Cardiac fibroblast (primary cell): ENCODE measurements at places on chromosomes 13 and 19.
A peak's percentile ranks its signal among the peaks of the same experiment; 100 is the strongest.

- no peak for DNase-seq
Observed at GRCh38 chr13:94028234-94028633, 451.2 kb downstream of the DCT start.

DNA sequence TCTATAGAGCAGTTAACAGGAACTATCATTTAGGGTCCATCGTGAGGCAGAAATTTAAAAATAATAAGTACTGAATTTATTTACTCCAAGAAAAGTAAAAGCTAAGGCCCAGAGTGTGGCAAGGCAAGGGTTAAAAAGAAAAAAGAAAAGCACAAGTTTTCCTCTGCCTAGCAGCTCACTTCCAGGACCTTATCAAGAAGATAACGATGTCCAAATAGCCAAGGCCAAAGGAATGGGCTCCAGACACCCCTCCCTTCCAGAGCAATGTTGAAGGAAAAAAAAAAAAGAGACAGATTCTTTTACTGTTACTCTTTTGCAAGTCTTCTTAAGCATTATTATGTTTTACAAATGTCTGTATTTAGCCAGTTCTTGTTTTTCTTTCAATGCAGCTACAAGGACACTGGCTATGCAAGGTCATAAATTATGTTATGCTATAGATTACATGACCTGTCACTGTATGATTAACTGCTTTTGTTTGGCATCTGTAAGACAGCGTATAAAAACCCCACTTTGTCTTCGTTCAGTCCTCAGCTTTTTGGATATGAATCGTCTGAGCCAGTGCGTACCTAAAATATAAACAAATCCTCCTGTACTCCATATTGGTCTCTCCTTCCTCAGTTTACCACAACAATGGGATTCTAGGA lies 2.9 kb upstream of the ZNF700 start:
- no peak for DNase-seq

GRCh38 chr19:58546019-58546530 lies 2.2 kb downstream of the TRIM28 start:
- DNase-seq, result no peak

GRCh38 chr19:9981406-9982260 lies 28.7 kb downstream of the COL5A3 start:
- peak; percentile 16 for DNase-seq

- DNase-seq, result peak; percentile 7
Observed at GRCh38 chr19:2371656-2372055, 11.6 kb downstream of the TMPRSS9 start.
